ENCODE measurements at places on chromosomes 3 and 15.

GRCh38 chr3:2968475-2968874 lies 141.7 kb downstream of the IL5RA start:
- DNase-seq = no peak

DNA sequence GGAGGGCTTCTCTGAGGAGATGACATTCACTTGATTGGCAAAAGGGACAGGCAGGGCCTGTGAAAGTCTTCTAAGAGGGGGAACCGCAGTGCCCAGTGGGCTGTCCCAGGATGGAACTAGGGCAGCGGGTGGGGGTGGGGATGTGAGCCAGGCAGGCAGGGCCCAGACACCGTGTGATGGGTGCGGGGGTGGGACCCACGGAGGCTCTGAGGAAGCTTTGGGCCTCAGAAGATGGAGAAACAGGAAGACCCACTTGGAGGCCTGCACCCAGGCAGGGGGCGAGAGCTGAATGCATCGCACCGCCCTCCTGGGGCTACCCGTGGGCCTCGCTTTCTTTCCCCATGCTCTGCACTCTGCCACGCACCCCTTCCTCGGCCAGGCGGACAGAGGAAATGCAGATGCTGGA lies 32.9 kb upstream of the ACAD9 start:
- no peak for DNase-seq

DNA sequence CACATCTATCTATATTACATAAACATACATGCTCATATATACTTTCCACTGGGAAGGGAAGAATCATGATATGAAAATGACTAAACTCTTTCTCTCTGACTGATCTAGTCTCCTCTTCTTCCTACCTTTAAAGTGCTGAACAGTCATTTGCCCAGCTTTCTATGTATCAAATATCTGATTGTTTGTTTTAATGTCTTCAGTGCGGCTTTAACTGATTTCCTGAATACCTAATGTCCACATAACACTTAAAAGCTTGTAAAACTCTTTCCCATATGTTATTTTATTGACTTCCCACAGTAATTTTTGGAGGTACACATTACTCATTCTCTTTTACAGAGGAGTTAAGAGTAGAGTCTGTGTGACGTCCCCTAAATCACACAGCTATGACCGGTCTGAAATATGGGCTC lies 28.2 kb downstream of the CPOX start:
- DNase-seq = no peak

- DNase-seq = no peak
Observed at GRCh38 chr3:44993471-44994205, 17.6 kb downstream of the EXOSC7 start.

GRCh38 chr3:112805126-112805525 lies 41.5 kb downstream of the CD200R1L start:
- DNase-seq = no peak

Data from NCI-H187 treated with DMSO at 0.1 percent for 48 hours (cell line).